ENCODE measurements at places on chromosomes 5 and 9. TPM values are rescaled to one million over a fixed set of nuclear protein-coding genes. Genes with fewer than 3 reads are reported as not detected.

- H3K27me3 ChIP-seq = no peaks in the 10 kb centered on the region
- peaks cover 26% of the 10 kb centered on the region for H3K4me1 ChIP-seq
- no peak overlapping the region for H3K27ac ChIP-seq
Measured at GRCh38 chr5:143343042-143343441, 60.4 kb downstream of the NR3C1 start.

DNA sequence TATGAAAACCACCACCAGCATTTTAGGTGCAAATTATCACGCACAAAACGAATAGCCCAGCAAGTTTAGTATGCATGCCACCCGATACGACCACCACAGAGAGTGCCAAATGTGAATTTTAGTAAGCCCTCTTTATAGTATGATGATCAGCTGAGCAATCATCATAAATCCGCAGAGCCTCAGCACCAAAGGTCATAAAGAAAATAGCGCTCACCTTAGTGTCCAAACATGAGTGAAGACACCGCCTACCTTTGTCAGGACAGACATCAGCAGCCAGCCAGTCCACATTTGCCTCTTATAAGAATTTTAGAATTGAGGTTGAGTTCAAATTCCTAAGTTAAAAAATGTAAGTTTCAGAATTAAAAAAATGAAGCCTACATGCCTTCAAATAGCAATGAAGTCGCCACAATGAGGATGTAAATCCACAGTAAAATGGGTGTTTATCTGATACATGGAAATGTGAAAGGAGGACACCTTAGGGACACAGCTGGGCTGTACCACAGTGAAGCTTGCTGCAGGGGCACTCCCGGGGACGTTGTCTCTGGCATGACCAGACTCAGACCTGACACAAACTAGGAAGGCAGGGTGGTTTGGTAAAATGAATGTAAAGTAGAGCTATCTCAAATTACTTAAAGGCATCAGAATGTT lies 149.0 kb downstream of the AUH start:
- H3K27ac ChIP-seq = no peak overlapping the region
- no peaks in the 10 kb centered on the region for H3K27me3 ChIP-seq
- no peaks in the 10 kb centered on the region for H3K36me3 ChIP-seq
- DNase-seq = no peak

The PPIP5K2 gene
- 115 TPM for total RNA-seq

The HK3 gene
- total RNA-seq = not detected

The NIPAL4 gene
- not detected for total RNA-seq

- no peak overlapping the region for H3K27ac ChIP-seq
- no peaks in the 10 kb centered on the region for H3K36me3 ChIP-seq
- H3K4me3 ChIP-seq = no peak overlapping the region
- peaks cover 35% of the 10 kb centered on the region for H3K27me3 ChIP-seq
- no peak for DNase-seq
- peaks cover 4% of the 10 kb centered on the region for H3K4me1 ChIP-seq
Measured at GRCh38 chr5:100898504-100899346, 4.4 kb downstream of the ST8SIA4 start.

DNA sequence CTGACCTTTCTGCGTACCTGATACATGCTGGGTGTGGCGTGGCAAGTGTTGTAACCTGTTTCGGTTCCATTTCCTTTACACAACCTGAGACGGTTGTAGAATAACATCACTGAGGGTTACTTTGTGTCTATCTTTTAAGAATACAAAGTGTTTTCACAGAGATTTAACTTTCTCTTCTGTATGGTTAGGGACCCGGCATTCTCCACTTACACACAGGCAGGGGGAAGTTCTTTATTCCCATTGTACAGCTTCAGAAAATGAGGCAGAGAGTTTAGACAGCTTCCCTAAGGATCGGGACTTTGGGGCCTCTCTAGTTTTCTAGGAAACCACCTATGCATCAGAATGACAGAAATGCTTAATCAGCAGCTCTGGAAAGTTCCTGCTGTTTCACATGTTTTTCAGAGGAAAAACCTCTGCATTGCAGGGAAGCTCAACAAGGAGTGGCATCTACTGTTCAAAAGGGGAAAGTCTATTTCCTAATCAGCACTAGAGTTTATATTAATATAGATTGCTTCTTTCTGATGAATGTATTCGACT lies 41.3 kb downstream of the CAST start:
- DNase-seq = no peak
- peak overlapping the region; percentile 69 for H3K27ac ChIP-seq
- H3K27me3 ChIP-seq = no peaks in the 10 kb centered on the region
- H3K36me3 ChIP-seq = peaks cover 18% of the 10 kb centered on the region
- peak overlapping the region; percentile 48 for H3K4me3 ChIP-seq

DNA sequence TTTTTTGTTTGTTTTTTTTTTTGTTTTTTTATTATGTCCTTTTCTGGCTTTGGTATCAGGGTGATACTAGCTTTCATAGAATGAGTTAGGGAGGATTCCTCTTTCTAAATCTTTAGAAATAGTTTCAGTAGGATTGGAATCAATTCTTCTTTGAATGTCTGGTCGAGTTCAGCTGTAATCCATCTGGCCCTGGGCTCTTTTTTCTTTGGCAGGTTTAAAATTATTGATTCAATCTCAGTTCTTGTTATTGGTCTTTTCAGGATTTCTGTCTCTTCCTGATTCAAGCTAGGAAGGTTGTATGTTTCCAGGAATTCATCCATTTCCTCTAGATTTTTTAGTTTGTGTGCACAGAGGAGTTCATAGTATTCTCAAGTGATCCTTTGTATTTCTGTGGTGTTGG lies 34.9 kb downstream of the IQGAP2 start:
- peaks cover 3% of the 10 kb centered on the region for H3K27me3 ChIP-seq
- H3K27ac ChIP-seq = no peak overlapping the region
- no peak for DNase-seq
- H3K36me3 ChIP-seq = no peaks in the 10 kb centered on the region
- H3K4me3 ChIP-seq = no peak overlapping the region

The MYORG gene
- total RNA-seq = 0.97 TPM

- H3K36me3 ChIP-seq = no peaks in the 10 kb centered on the region
- H3K4me3 ChIP-seq = no peak overlapping the region
- no peak overlapping the region for H3K27ac ChIP-seq
- no peaks in the 10 kb centered on the region for H3K27me3 ChIP-seq
Measured at GRCh38 chr9:137320555-137321384, 18.7 kb upstream of the NRARP start.

DNA sequence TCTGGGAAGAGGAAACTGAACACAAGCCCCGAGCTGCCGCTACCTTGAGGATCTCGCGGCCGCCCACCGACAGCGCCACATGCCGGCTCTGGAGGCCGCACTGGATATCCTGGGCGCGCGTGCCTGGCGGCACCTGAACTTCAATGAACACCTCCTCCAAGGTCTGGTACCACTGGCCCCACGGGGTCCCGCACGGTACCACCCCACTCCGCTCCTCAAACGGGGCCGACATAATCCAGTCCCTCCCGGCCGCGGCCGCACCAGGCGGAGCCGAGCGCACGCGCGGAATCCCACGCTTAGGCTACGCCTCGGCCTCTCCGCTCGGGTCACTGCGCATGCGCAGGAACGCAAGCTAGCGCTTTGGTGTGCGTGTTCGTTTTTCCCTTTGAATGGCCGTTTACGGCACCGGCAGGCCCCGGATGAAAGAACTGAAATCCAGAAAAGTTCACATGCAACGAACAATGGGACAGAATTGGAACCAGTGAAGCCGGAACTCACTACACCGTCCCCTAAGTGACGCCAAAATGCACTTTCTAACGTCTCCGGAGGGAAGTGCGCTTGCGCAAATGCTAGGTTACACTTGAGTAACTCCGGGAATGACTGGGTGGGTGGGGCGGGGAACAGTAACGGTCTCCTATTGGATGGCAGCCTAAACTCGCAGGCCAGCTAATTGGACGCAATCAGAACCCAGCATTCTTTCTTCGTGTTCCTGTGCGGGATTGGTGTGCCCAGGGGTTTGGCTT lies at the start of gene NUDCD2:
NUDCD2 (minus strand) TSS at position 284 of the 743 bp plus-strand sequence; CDS start at position 232, 52 bp downstream.
- H3K36me3 ChIP-seq = peaks cover 38% of the 10 kb centered on the region
- DNase-seq = peak; percentile 99
- no peaks in the 10 kb centered on the region for H3K27me3 ChIP-seq
- peak within 1 kb of the TSS; percentile 99 for H3K27ac ChIP-seq
- peaks cover 18% of the 10 kb centered on the region for H3K4me1 ChIP-seq

DNA sequence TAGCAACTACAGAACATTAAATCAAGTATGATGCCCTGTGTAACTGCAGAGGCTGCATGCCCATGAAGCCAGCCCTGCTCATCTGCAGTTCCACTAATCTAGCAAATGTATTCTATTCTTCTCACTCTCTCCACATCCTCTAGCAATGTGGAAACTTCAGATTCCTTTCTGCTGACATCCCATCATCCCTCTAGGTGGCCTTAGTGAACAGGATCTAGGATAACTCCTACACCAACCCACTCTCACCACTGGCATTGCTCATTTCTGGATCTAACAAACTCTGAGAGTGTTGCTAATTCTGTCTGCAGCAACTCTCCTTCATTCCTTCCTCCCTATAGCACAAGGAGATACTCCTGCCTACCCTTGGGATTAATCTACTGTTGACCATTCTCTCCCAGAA lies 80.8 kb downstream of the FAM81B start:
- H3K27me3 ChIP-seq = no peaks in the 10 kb centered on the region
- peaks cover 44% of the 10 kb centered on the region for H3K36me3 ChIP-seq
- H3K4me1 ChIP-seq = no peaks in the 10 kb centered on the region
- H3K4me3 ChIP-seq = no peak overlapping the region
- H3K27ac ChIP-seq = no peak overlapping the region
- no peak for DNase-seq

The TSSK1B gene
- 0.13 TPM for total RNA-seq

The CER1 gene
- not detected for total RNA-seq

- H3K27ac ChIP-seq = no peak overlapping the region
- no peak overlapping the region for H3K4me3 ChIP-seq
- H3K4me1 ChIP-seq = peaks cover 13% of the 10 kb centered on the region
- H3K36me3 ChIP-seq = no peaks in the 10 kb centered on the region
- H3K27me3 ChIP-seq = peaks cover 51% of the 10 kb centered on the region
- DNase-seq = no peak
Measured at GRCh38 chr5:14580398-14581034, 1.1 kb upstream of the OTULINL start.

- DNase-seq = no peak
- H3K4me3 ChIP-seq = no peak overlapping the region
- no peak overlapping the region for H3K27ac ChIP-seq
- H3K27me3 ChIP-seq = no peaks in the 10 kb centered on the region
Measured at GRCh38 chr5:73042993-73043392, 77.4 kb upstream of the TMEM171 start.

- H3K27me3 ChIP-seq = no peaks in the 10 kb centered on the region
- no peak overlapping the region for H3K27ac ChIP-seq
- no peaks in the 10 kb centered on the region for H3K36me3 ChIP-seq
- H3K4me3 ChIP-seq = no peak overlapping the region
Measured at GRCh38 chr9:7982907-7983306, 183.3 kb upstream of the DMAC1 start.

DNA sequence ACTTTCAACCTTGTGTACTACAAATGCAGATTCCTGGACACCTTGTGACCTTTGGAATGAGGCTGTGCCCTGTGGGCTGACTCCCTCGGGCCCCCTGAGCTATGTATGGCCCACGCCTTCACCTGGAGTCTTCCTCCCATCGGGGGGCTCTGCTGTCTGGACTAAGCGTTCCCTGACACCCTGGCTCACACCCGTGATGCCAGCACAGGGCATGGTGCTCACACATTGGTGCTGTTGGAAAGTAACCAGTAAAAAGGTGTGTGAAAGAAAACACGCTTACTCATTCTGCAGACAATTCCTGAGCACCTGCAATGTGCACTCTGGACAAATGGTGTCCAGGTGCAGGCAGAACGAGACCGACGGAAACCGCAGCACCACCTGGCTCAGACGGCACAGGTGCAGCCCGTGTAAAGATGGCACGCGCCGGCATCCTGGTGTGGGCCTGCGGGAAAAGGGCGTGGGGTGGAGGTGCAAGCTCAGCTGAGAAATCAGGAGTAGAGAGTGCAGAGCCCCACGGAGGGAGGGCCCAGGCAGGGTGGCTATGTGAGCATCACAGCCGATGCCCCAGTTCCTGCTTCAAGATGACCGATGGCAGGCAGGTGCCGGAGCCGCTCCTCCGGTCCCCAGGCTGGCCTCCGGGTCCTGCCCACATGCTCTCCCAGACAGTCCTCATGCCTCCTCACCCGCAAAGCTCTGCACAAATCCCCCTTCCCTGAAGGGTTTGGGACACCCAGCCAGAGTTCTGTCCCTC lies 11.0 kb downstream of the LPCAT1 start:
- H3K4me1 ChIP-seq = 0 out of 2 replicates have a peak, but pooled peaks cover 8% of the 10 kb centered on the region
- peak; percentile 46 for DNase-seq
- H3K27ac ChIP-seq = no peak overlapping the region
- H3K36me3 ChIP-seq = peaks cover 18% of the 10 kb centered on the region
- H3K4me3 ChIP-seq = no peak overlapping the region

DNA sequence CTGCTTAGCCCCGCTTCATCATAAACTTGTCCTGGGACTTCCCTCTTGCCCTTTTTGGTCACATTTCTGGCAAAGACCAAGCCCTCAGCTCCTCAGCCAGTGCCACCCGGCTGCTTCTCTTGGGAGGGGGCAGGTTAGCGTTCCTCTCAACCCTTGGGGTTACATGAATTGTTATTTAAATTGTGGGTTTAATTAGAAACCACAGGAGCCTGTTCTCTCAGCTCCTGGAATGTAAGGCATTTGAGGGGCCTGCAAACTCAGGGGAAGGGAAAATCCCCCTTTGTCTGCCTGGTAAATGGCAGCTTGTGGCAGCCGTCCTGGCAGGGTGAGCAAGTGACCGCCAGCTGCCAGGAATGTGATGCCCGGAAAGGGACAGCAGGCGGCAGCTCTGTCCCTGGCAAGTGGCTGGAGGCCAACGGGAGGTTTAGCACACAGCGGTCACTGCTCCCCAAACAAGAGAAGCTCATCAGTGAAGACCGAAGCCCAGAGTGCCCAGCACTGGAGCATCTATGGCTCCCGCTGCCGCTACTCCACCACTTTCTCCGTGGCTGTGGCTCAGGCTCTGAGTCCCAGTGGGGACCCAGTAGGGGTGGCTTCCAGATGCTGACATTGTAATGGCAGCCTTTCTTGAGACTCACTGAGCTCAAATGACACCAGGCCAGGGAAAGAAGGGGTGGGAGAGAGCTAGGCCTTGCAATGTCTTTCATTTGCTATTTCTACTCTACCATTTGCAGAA lies 51.7 kb downstream of the SHB start:
- no peak overlapping the region for H3K4me3 ChIP-seq
- peaks cover 60% of the 10 kb centered on the region for H3K4me1 ChIP-seq
- H3K27ac ChIP-seq = peak overlapping the region; percentile 93

DNA sequence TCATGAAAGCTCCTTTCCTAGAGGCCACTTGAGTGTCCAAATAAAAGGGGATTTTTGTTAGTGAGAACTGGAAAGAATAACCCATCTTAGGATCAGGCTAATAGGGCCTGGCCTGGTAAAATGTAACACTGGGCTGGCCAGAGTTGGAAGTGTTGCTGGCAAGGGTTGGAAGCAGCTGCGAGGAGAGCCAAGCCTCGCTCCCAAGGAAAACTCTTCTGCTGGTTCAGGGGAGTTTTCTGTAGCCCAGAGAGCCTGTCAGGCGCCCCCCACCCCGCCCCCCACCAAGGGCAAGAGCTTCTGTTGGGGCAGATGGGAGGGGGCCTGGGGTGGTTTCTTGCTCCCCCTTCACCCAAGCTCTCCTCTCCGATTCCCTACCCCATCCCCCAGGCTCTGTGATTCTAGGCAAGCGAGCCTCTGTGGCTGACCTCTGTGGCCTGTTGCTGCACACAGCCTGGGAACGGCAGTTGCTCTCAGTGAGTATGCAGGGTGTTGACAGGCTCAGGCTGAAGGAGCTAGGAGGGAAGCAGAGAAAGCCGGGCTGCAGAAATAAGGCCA lies 547.8 kb downstream of the CCDC171 start:
- H3K4me1 ChIP-seq = no peaks in the 10 kb centered on the region
- no peak overlapping the region for H3K27ac ChIP-seq
- DNase-seq = no peak

All from SJSA1 (cell line).